ENCODE measurements at places on chromosomes 1 and 21.

- no peak for DNase-seq
These were observed 16.5 kb downstream of the TRIT1 start for GRCh38 chr1:39866767-39867166.

GRCh38 chr1:72178266-72178665, 104.1 kb downstream of the NEGR1 start:
- DNase-seq = no peak

DNA sequence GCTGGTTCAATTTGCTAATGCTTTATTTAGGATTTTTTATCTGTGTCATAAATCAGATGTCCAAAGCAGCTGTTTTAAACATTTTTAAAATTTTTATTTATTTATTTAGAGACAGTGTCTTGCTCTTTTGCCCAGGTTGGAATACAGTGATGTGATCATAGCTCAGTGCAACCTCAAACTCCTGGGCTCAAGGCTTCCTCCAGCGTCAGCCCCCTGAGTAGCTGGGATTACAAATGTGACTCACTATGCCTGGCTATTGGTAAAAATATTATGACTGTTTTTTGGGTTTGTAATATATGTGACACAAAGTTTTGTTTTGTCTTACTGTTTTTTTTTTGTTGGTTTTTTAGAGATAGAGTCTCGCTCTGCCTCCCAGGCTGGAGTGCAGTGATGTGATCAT, 11.8 kb downstream of the ZBED6 start:
- no peak for DNase-seq

DNA sequence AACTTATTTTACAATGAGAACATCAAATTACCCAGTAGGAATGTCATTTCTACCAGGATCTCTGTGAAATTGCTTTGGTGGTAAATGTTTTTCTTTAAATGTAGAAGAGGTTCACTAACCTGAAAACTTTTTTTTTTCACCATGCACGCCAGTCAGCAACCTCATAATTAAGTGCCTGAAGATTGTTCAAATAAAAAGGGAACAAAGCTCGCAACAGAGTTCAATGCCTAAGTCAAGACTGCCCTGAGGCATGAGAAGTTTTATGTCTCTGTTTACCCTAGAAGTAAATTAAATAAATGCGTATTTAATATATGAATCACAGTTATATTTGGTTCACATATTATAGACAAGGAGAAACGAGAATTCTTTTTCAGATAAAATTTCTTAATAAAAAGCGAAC, 13.8 kb upstream of the SYDE2 start:
- DNase-seq = no peak

DNA sequence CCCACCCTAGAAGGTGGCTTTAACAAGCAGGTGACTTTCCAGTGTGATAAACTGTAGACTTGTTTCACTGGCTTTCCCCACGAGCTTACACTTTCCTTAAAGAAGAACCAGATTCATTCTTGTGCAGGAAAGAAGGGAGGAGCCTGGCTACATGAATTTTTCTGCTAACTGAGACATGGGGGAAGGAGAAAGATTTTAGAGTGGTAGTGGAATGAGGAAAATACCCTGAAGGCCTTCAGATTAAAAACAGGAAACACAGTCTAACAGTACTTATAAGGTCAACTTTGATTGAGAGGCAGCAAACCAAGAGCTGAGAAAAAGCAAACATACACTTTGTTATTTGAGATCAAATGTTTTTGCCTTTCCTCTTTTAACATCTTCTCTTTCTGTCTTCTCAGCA, 640.9 kb upstream of the PLXNA2 start:
- DNase-seq = no peak

DNA sequence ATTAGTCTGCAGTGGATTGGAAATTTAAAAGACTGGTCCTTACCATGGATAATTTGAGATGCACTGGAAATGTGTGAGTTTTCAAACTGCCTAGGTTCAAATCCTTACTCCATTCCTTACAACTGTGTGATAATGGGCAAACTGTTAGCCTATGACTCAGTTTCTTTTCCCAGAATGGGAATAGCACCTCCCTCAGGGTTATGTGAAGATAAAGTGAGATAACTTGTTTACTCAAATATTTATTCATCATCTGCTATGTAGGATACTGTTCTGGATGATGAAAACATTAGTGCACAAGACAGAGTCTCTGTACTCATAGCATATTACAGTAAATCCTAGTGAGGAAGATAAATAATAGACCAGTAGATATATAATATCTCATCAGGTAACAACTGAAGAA, 28.6 kb downstream of the LRIG2 start:
- DNase-seq = no peak

GRCh38 chr1:10677491-10678391, 118.7 kb downstream of the CASZ1 start:
- DNase-seq = no peak

- DNase-seq = no peak
These were observed 54.8 kb upstream of the GJA8 start for GRCh38 chr1:147847831-147848230.

- DNase-seq = no peak
These were observed 75.2 kb upstream of the TSPAN2 start for GRCh38 chr1:115164484-115164883.

DNA sequence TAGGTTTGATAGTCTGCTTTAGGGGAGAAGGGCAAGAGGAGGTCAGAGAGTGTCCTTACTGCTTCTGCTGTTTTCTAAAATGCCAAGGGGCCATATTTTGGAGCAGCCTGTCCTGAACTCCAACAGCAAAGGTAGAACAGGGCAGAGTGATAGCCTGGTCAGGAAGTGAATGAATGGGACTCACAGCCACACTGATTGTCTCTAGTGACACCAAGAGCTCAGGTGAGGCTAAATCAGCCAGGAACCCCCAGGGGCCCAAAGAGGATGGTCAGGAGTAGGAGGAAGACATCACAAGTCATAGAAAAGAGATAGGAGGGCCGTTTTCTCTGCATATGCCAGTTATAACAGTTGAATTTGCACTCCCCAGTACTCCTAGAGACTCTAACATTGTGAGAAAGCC, 97.4 kb upstream of the DUSP10 start:
- no peak for DNase-seq

DNA sequence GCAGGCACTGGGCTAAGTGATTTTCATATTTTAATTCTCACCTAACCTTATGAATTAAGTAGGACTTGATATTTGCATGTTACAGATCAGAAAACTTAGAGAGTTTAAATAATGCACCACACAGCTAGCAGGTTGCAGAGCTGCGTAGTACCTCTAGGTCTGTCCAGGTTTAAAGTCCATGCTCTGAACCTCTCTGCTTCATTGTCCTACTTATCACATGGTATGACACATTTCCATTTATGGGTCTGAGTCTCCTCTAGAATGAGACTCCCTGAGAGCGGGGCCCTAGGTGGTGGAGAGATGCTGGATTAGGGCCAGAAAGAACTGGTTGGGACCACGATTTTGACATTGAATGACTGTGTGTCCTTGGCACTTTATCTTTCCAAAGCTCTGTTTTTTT, 102.5 kb upstream of the USP24 start:
- no peak for DNase-seq

GRCh38 chr1:19163261-19163660, 46.8 kb downstream of the UBR4 start:
- no peak for DNase-seq

- no peak for DNase-seq
These were observed 39.6 kb downstream of the ATG4C start for GRCh38 chr1:62823556-62823955.

DNA sequence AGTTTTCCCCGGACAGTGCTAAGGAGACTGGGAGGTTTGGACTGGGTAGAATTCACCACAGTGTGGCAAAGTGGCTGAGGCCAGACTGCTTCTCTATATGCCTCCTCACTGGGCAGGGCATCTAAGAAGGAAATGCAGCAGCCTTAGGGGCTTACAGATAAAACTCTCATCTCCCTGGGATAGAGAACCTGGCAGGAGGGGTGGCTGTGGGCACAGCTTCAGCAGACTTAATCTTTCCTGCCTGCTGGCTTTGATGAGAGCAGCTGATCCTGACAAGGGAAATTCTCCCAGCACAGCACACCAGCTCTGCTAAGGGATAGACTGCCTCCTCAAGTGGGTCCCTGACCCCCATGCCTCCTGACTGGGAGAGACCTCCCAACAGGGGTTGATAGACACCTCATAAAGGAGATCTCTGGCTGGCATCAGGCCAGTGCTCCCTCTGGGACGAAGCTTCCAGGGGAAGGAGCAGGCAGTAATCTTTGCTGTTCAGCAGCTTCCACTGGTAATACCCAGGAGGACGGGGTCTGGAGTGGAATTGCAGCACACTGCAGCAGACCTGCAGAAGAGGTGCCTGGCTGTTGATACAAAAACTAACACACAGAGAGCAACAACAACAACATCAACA, 25.2 kb downstream of the KIFAP3 start:
- DNase-seq = no peak

GRCh38 chr1:184870319-184870718, 104.0 kb downstream of the NIBAN1 start:
- no peak for DNase-seq

DNA sequence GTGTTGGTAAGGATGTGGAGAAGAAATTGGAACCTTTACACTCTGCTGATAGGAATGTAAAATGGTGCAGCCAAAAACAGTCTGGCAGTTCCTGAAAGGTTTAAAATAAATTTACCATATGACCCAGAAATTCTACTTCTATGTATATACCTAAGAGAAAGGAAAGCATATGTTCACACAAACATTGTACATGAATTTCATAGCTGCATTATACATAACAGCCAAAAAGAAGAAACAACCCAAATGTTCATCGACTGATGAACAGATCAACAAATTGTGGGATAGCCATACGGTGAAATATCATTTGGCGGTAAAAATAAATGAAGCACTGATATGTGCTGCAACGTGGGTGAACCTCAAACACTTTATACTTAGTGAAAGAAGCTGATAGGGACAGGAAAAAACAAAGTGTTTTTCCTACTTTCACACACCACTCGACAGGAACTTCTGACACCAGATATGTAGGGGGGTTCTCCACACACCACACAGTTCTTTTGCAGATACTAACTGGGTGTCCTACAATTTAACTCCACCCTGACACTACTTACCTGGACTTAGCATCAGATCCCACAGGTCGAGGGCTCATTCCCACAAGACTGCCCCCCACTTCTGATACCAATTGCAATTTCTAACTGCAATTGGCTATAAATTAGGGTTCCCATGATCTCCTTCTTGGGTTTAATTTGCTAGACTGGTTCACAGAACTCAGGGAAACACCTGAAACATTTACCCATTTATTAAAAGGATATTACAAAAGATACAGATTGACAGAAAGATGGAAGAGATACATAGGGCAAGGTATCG, 35.9 kb upstream of the ZNF326 start:
- DNase-seq = no peak

- DNase-seq = no peak
These were observed 2.9 kb downstream of the ABCA4 start for GRCh38 chr1:94118013-94118412.

- DNase-seq = no peak
These were observed 481.7 kb upstream of the USP24 start for GRCh38 chr1:55696891-55697290.

DNA sequence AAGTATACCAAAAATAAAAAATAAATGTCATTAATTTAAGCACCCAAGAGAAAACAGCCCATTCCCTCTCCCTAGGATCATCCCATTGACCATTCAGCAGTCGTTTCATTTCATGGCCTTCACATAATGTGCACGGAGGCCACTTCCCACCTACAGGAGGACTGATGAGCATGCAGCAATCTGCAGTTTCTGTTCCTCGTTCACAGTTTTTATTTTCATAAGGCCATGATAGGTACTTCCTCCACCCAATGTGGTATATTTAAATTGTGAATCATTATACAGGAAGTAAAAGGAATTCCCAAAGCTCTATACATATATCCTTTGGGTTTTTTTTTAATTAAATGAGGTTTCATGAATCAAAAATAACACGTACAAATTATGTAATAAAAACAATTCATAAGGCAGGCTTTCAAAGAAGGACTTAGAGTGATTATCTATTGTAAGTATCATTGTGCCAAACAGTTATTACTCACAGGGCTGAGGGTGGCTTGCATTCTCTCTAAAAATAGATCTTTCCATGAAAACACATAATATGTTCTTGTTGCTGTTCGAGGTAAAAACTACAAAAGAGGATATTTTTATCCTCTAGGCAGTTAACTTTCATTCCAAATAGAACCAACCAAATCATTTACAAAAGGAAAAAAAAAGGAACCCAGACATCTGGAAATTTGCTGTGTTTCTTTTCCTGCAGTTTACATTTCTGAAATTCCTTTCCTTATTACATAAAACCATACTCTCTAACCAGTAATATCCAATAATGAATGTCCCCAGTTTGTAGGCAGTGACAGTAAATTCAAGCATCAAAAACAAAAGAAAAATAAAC, 27.5 kb upstream of the SLC44A3 start:
- DNase-seq = no peak

DNA sequence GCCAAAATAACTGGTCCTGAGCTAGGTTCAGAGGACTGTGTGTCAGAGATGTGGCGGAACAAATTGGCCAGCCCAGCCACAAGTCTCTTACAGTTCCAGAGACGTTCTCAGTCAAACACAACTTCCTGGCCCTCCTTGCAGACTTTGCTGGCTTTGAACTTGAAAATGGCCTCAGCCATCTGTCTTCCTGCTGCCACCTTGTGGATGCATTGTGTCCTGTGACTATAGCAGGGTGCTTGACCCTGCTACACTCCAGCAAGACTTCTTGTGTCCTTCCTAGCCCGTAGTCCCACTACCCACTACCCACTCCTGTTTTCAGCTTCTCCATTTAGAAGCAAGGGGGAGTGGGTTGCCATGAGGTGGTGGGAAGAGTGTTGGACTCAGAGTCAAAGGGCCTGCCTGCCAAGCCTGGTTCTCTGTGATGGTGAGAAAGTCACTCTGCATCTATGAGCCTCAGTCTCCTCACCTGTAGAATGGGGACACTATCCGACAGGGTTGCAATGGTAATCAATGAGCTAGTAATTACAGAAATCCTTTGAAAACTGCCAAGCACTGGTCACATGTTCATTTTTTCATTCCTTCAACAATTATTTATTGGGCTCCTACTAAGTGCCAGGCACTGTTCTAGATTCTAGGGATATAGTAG, 109.9 kb downstream of the IGSF21 start:
- no peak for DNase-seq

- DNase-seq = no peak
These were observed 227.7 kb downstream of the KAZN start for GRCh38 chr1:14826172-14826636.

GRCh38 chr1:1115136-1115785, 628 bp downstream of the C1orf159 start:
- DNase-seq = no peak

- no peak for DNase-seq
These were observed 32.8 kb downstream of the OSBPL9 start for GRCh38 chr1:51649593-51650091.

DNA sequence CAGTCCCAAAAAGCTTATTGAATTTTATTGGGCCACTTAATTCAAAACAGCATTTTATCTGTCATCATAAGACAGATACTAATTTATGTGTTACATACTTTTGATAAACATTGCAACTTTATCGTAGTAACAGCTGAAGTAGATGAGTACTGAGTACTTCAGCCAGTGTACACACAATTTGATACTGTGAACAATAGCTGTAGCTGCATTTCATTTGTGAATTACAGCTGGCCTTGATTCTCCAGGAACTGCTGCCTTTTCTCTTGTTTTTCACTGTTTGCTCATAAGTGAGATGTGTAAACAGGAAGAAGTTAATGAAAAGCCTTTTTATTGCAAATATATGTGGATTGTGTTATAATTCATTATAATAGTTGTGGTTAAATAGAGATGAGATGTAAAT, 10.2 kb downstream of the UAP1 start:
- DNase-seq = no peak

GRCh38 chr1:1298861-1299685, 8.7 kb downstream of the ACAP3 start:
- no peak for DNase-seq

GRCh38 chr1:160129046-160129445, 13.5 kb downstream of the ATP1A2 start:
- DNase-seq = no peak

GRCh38 chr1:107251839-107252238, 111.0 kb downstream of the NTNG1 start:
- DNase-seq = no peak

Data from stimulated activated CD4-positive, alpha-beta T cell treated with anti-CD3 and anti-CD28 coated beads, Interleukin-15, amount 100 ng/mL, for 48 hours (primary cell).